Panc1 (cell line): ENCODE measurements at places on chromosomes 7 and 10. TPM values are rescaled to one million over a fixed set of nuclear protein-coding genes. Genes with fewer than 3 reads are reported as not detected.
A peak's percentile ranks its signal among the peaks of the same experiment; 100 is the strongest.

- no peak for DNase-seq
Measured at GRCh38 chr7:156840134-156840533, 52.8 kb downstream of the LMBR1 start.

DNA sequence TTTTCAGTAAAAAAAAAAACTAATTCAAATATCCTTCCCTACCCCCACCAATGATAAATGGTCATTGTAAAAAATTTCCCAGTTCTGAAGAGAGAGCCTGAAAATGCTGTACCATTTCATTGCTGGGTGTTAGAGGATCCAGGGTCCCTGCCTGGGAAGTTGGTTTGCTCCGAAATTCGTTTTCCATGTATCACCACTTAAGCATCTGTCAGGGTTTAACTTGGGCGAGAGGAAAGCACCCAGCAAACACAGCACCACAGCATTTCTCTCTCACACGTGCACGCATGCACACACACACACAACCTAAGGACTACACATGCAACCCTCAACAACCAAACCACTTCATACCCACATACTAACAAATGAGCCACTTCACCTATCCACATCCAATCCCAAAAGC lies 42.1 kb upstream of the EMX2 start:
- DNase-seq = no peak

DNA sequence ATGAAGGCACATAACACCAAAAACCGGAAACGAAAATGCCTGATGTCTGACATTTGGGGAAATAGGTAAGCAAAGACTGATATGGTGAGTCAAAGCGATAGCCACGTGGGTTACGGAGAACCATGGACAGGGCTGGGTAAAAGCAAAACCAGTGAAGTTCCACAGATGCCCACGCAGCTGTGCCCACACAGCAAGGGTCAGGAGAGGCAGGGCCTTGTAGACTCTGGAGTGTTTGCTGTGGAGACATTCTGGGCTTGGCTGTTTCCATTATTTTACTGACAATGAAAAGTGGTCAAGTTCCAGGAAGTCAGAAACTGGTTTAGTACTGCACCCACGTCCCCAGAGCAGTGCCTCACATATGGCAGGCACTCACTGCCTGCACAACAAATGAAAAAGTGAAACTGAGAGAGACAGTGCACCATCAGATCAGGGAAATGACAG lies 148.7 kb downstream of the ZMYND11 start:
- DNase-seq = no peak

DNA sequence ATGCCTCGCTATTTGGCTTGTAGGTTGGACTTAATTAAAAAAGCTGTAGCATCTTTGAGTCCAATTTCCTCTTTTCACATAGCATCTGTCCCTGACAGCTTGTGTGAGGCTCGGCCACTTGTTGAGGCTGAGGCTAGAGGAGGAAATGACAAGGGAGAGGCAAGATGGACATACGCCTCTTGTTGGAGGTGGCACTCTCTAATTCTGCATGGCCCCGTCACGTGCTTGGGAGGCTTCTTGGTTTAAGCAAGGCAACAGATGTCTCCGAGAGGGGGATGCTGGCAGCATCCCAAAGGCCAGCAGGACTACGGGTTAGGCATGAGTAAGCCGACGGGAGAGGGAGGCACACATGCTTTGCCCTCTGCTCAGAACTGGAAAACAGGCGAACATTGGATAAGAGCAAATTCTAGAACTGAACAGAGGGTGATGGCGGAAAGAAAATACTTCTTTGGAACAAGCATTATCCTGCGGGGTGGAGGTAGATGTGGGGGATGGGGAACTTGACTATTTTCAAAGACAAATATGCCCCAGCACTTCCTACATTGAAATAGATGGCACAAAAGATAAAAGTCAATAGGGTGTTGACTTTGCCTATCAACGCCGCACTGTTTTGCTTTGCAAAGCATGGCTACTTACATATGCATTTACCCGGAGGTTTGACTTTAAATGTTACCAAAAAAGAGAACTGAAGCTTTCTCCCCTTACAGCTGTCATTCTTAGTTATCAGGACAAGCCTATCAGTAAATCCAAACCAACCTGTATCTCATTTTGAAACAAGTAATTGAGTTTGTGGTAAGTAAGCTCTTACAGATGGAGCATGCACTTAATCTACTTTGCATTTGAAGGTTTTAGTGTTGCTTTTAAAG lies 94.8 kb downstream of the CHN2 start:
- no peak for DNase-seq

- no peak for DNase-seq
Measured at GRCh38 chr10:47264797-47265281, 35.2 kb upstream of the GDF10 start.

GRCh38 chr7:158707610-158708009 lies 3.0 kb upstream of the NCAPG2 start:
- no peak for DNase-seq

- no peak for DNase-seq
Measured at GRCh38 chr10:78651287-78651686, 417.5 kb upstream of the ZMIZ1 start.

DNA sequence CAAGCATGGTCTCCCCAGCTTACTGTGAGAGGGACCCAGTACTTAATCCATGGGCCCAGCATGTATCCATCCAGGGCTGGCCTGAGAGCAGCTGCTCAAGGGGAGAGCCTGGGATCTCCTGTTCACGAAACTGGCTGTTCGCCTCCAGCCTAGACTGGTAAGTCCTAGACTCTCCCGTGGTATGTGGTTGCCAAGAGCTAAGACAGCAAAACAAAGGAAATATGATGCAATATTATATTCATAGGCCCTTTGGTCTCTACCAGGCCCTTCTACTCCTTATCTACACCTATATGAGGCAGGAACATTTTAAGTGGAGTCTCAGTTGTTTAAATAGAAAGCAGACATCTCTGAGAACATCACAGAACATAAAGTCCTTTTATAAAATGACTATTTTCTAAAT lies 28.9 kb upstream of the STK17A start:
- DNase-seq = no peak

DNA sequence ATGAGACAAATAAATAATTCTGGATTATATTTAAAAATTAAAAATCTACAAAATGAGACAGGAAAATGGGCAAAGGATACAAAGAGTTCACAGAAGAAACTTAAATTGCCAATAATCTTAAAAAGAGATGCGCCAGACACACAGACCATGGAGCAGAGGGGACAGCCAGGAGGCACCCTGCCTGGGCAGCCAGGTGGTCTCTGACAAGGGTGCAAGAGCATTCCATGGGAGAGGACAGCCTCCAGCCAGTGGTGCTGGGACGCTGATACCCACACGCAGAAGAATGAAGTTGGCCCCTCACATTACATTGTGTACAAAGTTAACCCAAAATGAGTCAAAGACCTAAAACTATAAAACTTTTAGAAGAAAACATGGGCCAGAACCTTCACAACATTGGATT lies 106.3 kb downstream of the NKX6-2 start:
- no peak for DNase-seq

GRCh38 chr7:5523052-5523711 lies 99.5 kb upstream of the TNRC18 start:
- DNase-seq = no peak

DNA sequence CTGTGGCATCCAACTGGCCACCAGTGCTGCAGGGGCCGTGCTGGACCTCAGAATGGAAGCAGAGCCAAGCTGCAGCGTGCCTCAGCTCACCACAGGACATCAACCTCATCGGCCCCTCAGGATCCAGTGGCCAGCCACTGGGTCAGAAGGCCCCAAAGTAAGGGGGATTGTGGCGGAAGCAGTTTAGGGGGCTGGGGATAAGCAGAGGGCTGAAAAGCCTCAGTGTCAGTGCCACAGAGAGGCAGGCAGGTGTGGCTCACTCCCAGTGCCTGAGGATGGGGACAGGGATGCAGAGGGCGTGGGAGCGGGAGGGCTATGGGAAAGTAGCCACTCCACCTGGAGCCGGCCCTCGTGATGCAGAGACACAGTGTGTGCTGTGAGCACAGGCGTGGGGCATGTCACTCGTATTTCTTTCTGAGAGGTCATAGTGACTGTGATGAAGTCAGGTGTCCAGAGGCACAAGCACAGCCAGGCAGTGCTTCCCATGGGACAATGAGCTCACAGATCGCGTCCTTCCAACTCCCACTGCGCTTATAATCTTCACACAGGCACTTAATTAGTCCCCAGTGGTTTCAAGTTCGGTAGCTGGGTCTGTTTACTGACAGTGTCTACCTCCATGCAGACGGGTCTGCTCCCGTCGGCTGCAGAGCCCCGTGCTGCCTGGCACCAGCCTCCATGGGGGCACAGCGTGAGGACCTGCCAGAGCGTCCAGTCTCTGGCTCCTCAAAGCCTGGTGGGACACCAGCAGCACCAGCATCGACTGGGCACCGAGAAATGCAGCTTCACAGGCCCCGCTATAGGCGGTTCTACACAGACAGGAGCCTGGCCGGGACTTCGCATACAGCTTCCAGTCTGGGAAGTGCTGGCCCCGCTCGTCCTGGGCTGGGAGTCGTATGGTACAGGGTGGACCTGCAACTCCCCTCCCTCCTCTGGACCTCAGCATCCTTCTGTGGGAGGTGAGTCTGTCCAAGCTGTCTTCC lies 42.9 kb upstream of the CNPY1 start:
- no peak for DNase-seq

DNA sequence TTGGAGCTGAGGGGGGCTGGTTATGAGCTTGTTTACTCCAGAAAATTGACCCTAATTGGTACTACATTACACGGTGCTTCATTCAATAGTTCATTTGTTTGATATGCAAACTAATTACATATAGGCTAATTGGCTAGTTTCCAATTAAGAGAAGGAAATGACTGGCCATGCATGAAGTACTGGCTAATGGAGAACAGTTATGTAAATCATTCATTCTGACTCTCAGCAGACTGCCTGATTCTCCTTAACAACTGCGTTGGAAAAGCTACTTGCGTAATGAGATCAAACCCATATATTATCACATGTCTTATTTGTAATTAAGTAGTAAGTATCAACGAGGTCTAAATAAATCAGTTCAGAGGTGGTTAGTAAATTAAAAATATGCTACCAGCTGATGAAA lies 81.8 kb upstream of the CTTNBP2 start:
- no peak for DNase-seq

DNA sequence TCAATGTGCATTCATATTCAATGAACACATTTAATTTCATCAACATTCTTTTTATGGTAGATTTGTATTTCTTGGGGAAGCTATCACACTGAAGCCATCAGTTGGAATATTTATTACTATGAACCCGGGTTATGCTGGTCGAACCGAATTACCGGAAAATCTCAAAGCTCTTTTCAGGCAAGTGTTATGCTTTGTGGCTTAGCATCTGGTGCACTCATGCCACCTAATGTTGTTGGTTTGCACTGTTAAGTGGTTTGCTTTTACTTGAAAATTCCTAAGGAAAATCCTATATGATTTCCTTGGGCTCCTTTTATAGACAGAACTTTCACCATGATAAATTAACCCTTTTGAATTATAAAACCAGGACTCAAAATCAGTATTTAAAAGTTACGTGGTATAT lies 147.9 kb downstream of the DNAH11 start:
- peak; percentile 5 for DNase-seq

DNA sequence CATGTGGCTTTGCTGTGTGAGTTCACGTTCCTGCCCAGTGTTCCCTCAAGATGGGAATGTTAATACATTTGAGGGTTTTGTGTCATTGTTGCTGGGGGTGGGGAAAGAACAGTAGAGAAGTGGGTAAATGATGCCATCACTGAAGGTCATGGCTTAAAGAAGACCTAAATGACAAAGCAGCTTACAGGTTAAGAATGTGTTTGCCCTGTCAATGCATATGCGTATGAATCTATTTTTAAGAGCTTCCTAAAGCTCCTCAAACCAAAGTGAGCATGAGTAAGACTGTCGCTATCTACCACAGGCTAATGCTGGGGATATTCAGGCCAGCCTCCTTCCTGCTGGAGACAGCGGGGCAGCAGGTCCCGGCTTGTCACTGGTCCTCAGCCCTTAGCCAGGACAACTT lies 162.9 kb downstream of the CREB5 start:
- DNase-seq = no peak

CYP3A7 gene
- not detected for total RNA-seq

MCM10 gene
- 22.8 TPM for total RNA-seq

CHCHD3 gene
- 109 TPM for total RNA-seq

LRRC4 gene
- not detected for total RNA-seq

FAM13C gene
- not detected for total RNA-seq

ASIC3 gene
- total RNA-seq = 1.3 TPM

RPEL1 gene
- 0.10 TPM for total RNA-seq

POLR2J2 gene
- 10.0 TPM for total RNA-seq
